ENCODE measurements at places on chromosomes 5 and 9.

DNA sequence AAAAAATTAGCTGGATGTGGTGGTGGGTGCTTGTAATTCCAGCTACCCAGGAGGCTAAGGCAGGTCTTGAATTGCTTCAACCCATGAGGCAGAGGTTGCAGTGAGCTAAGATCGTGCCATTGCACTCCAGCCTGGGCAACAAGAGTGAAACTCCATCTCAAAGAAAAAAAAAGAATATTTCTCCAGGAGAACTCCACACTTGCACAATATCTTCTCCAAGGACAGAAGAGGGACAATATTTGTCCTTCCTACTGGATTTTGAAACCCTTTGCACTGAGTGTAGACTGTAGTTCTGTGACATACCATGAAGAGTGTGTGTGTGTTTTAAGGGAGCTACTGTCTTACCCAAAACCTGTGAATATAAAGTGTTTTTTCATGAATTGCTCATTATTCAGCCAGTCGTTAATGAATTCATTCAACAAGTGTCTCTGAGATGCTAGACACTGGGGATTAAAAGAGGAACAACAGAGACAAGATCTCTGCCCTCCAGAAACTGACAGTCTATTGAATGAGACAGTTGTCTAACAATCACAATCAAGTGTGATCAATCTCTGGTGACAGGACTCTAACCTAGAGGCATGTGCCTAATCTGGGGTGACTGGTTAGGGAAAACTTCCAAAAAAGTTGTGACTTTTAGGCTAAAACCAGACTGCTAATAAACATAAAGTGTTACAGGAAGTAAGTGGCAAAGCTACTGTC, 9.8 kb upstream of the UBE2D2 start:
- no peak for DNase-seq

DNA sequence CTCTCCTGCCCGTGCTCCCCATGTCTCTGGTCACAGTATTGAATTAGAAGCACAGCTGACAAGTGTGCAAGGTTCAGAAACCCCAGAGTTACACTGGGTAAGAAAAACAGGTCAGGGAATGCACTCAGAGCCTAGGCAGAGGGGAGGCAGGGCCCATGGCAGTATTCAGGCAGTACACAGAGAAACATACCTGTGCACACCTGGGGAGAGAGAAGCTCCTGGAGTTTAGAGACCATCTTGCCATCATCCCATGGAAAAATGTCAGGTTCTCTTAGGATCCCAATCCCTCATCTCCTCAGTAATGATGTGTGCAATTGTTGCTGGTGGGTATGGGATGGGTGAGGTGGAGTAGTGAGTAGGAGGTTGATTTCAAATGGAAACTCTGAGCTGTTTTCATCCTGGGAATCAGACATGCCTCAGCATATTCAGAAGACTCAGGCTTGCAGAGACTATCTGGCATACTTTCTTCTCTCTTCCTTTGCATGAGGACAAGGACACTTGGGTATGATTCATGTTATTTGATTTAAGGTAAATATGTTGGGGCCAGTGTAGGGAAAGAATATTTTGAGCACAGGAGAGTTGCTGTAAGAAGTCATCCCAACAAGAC, 228.5 kb downstream of the ESM1 start:
- DNase-seq = no peak

- no peak for DNase-seq
Measured at GRCh38 chr9:72997387-72997995, 44.6 kb upstream of the ALDH1A1 start.

GRCh38 chr9:92181296-92181695, 66.1 kb upstream of the SPTLC1 start:
- DNase-seq = no peak

DNA sequence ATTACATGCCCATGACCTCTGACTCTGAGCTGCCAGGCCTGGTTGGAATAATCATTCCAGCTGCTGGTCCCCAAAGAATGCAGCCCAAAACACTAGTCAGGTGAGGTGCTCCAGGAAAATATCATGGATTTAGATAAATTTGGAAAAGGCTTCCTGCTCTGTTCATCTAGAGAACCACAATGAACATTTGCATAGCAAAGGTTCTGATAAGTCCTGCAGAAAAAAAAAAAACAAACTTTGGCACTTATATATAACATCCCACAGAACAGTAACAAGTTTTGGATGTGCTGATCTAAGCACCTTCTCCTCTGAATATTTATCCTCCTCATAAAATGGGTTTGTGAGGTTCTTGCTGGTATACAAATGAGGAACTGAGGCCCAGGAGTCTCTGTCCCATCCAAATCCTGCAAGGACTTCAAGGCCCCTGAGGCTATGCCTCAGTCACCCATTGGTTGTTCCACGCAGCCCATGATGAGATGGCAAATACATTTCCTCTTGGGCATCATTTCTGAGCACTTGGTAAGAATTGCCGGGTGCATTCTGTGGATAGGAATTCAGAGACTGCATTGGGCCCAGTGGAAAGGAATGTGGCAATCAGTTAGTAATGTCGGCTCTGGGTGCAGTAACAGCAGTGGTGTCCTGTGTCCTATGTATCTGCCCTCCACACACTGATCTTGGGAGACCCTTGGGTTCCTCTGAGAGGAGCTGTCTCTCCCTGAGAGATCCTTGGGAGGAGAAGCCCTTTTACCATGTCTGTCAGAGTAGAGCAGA, 73.4 kb upstream of the ASS1 start:
- no peak for DNase-seq

GRCh38 chr5:176846335-176847140, 36.2 kb downstream of the UNC5A start:
- no peak for DNase-seq

GRCh38 chr9:60545878-60546385, 368.3 kb upstream of the SPATA31A5 start:
- no peak for DNase-seq

- DNase-seq = no peak
Measured at GRCh38 chr5:95925939-95926338, 35.7 kb downstream of the ELL2 start.

GRCh38 chr5:84438456-84438855, 53.8 kb upstream of the EDIL3 start:
- no peak for DNase-seq

DNA sequence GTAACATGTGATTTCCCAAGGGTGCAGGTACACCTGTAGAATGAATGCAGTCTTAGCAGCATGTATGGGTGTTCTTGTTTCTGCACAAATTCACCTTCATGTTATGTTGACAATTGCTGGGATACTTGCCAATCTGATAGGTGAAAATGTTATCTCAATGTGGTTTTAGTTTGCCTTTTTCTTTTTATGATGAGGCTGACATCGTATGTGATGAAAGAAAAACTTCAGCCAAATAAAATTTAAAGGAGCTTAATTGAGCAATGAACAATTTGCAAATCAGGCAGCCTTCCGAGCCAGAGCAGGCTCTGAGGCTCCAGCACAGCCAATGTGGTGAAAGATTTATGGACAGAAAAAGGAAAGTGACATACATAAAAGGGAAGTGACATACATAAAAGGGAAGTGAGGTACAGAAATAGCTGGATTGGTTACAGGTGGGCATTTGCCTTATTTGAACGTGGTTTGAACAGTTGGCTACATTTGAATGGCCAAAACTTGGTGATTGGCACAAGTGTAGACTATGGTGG, 10.5 kb downstream of the TAL2 start:
- no peak for DNase-seq

DNA sequence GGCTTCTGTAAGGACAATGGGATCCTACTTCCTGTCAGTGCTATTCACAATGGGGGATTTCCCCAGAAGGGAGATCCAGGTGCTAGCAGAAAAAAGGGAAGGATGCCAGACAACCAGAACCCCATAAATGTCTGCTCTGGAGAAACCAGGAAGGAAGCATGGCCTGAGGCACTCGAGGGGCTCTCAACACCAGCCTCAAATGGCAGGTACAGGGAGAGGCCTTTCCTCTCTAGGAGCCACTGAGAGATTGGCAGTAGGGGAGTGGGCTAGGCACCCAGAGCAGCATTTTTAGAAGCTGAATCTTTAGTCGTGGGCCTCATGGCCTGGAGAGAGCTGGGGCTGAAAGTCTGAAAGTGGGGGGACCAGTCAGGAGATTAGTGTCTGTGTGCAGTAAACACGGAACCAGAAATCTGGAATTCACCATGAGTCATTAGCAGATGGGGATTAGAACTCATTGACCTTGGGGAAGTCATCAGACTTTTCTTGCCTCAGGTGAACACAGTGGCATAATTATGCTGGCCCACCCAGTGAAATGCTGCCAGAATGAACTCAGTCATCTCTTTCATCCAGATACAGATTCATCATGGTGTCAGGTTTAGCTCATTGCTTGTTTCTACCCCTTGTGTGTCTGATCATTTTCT, 28.3 kb downstream of the ARHGEF28 start:
- peak; percentile 37 for DNase-seq

GRCh38 chr9:89659891-89660685, 55.3 kb downstream of the GADD45G start:
- no peak for DNase-seq

- peak; percentile 91 for DNase-seq
Measured at GRCh38 chr5:140108093-140109017, 5.6 kb upstream of the PURA start.

DNA sequence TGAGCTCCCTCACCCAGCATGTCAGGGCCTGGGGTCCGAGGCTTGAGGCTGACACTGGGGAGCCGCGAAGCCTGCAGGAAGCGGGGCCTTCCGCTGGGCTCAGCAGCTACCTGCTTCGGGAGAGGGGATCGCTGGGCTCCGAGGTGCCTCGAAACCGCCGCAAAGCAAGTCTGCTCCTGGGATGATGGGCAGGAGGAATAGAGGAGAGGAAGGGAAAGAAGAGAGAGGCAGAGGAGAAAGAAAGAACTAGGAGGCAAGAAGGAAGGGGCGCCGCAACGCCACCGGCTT, 1.5 kb upstream of the PRDM12 start:
- no peak for DNase-seq

- peak; percentile 72 for DNase-seq
Measured at GRCh38 chr9:108272349-108272899, 583.4 kb downstream of the ACTL7B start.

DNA sequence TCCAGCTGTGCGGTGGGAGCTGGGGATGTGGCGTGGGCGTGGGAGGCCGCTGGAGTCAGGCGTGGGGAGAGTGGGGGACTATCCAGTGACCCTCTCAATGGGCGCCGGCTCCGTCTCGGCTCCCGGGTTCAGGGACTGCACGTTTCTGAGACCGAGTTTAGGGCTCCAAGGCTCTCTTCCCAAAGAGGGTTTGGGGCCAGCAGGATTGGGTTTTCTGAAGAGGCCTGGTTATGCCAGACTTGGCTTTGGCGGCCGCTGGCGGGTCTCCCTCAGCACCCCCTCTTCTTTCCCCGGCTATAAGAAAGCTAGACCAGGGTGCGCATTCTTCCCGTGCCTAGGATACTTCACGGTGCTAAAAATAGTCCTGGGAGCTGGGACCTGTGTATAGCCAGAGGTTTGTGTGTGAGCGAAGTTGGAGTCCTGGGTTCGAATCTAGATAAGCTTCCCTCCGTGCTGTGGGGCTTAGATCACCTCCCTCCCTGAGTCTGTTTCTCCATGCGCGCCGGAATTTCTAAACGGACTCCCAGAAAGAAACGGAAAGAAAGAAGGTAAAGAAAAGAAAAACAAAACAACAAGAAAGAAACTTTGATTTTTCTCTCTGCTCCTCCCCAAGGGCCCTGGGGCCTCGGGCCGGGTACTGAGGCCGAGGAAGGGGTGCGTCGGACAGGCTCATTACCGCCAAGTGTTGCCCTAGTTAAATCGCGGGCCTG, 5.0 kb downstream of the HAND1 start:
- no peak for DNase-seq

- no peak for DNase-seq
Measured at GRCh38 chr5:157821822-157822622, 36.9 kb downstream of the CLINT1 start.

DNA sequence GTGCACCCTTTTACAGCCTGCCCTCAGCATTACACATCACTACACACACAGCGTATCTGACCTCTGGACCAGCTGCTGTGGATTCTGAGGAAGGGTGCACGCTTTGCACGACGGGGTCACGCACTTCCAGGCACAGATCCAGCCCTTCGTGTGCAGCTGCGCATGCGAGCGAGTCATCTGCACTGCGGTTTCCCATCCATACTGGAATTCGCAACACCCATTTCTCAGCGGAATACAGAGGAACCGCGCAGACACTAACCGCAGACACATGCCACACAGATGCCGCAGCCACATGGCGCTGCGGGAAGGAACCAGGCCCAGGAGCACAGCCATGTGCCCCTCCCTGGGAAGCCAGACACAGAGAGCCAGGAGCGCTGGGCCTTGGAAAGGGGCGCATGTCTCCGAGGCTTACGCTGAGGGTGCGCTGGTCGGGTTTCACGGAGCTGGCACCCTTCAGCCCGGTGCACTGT, 43.5 kb downstream of the PNPLA7 start:
- no peak for DNase-seq

- DNase-seq = no peak
Measured at GRCh38 chr9:8728910-8729309, 929.3 kb upstream of the DMAC1 start.

DNA sequence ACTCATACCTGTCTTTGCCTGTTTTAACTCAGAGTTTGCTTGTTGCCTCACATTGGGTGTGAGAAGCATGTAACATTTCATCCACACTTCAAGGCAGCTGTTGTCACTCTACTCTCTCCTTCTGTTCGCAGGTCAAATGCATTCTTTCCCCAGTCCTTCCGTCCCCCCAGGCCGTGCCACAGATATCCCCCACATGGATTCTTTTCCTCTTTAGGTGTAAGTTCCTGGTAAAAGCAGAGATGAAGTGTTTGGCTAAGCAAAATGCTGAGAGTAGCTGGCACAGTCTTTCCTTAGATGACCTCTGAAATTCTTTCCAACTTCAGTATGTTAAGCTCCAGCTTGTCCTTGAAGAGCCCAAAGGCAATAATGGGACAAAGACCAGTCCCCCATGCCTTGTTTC, 328.2 kb downstream of the SLIT3 start:
- no peak for DNase-seq

DNA sequence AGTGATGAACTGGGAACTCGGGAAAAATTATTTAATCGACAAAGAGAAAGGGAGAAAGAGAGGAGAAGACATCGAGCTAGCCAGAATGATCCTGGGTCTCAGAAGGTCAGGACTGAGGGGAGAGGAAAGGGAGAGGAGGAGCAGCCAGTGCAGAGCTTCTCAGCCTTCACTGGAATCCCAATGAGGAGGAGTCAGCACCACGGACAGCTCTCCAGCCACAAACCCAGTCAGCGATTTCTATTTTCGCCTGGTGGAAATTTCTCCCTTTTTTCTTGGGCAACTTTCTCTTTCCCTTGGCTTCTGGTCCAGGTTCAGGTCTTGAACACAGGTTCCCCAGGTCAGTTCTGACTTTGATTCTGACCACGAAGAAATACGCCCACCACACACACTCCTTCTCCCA, 1.6 kb upstream of the BRINP1 start:
- peak; percentile 18 for DNase-seq

DNA sequence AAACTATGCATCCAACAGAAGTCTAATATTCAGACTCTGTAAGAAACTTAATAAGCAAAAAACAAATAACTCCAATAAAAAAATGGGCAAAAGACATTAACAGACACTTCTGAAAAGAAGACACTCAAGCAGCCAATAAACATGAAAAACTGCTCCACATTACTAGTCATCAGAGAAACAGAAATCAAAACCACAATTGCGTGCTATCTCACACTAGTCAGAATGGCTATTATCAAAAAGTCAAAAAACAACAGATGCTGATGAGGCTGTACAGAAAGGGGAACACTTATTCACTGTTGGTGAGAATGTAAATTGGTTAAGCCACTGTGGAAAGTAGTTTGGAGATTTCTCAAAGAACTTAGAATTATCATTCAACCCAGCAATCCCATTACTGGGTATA, 101.2 kb upstream of the TRIM32 start:
- no peak for DNase-seq

- no peak for DNase-seq
Measured at GRCh38 chr5:158838781-158839180, 260.9 kb downstream of the EBF1 start.

Data from WERI-Rb-1 (cell line).